Activated naive CD8-positive, alpha-beta T cell treated with anti-CD3 and anti-CD28 coated beads, Interleukin-2, amount 50 U/mL, for 16 hours (primary cell): ENCODE measurements at places on chromosomes 4 and X.

DNA sequence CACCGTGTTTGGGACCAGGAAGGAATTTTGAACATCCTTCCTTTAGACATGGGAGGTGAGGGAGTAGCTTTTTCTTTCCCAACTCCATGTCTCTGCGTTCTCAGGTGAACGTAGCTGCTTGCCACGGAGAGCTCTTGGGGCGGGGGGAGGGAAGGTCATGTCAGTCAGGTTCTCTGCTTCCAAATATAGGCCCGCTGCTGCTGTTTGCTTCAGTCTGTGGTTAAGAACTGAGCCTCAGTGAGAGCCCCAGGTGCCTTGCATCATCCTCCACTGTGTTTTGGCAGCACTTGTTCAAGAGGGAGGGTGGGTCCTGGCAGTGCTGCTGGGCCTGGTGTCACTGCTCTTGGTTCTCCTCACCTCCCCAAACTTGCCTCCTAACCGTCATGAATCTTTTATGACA, 46.5 kb downstream of the HADH start:
- peak; percentile 51 for DNase-seq

GRCh38 chrX:264634-265455, 16.3 kb upstream of the PLCXD1 start:
- no peak for DNase-seq

- DNase-seq, result no peak
Measured at GRCh38 chr4:108559911-108560310, 60.5 kb upstream of the RPL34 start.

- no peak for DNase-seq
Measured at GRCh38 chr4:158856852-158857251, 88.0 kb downstream of the FNIP2 start.

DNA sequence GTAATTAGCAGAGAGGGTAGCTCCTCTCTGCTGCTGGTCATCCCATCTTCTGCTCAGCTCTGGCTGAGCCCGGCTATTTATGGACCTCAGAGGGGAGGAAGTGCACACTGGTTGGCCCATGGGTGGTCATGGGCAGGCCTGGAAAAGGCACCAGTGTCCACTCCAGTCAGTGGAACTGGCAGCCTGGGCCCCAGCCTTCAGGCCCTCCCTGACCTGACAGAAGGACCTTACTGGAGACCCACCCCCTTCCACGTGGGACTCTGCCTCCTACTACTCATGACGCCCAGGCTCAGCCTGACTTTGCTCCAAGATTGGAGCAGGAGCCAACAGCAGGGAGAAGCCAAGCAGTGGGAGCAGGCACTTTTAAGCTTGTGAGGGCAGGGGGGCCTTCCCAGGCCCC, 8.0 kb upstream of the ART3 start:
- DNase-seq, result no peak

GRCh38 chr4:79917246-79917645, 155.8 kb downstream of the ANTXR2 start:
- DNase-seq, result peak; percentile 14

DNA sequence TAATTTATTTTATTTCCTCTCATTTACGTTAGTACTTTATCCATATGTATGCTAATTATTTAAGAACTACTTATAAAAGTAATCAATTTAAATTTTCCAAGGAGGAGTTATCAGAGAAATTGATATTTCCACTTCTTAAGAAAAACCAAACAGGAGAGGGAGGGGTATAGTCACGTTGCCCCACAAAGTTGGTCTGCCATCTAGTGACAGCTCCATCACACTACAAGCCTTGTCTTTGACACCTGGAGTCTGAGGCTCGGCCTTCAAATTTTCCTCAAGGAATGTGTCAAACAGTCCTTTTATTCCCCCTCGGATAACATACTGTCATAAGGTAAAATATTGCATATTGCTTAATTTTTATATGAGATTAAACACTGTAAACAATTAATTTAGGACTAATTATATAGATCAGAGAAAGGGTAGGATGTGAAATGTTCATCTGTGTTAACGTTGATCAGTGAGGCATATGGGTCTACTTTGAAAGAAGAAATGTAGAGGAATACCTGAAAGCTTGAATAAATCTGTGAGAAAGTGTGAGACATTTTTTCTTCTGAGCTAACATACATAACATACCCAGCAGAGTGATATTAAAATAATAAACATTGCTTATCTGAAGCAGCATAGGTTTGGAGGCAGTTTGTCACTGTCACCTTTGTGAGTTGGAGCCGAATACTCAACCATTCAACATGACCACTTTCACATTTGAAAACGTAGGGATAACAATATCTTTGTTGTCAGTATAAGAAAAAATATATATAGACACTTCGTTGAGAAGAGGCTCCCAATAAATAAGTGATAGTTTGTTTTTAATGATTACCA, 114.4 kb downstream of the GLRA3 start:
- DNase-seq, result no peak

GRCh38 chr4:92012899-92013867, 290.6 kb upstream of the GRID2 start:
- no peak for DNase-seq
